ENCODE measurements at places on chromosomes 1 and 21.

DNA sequence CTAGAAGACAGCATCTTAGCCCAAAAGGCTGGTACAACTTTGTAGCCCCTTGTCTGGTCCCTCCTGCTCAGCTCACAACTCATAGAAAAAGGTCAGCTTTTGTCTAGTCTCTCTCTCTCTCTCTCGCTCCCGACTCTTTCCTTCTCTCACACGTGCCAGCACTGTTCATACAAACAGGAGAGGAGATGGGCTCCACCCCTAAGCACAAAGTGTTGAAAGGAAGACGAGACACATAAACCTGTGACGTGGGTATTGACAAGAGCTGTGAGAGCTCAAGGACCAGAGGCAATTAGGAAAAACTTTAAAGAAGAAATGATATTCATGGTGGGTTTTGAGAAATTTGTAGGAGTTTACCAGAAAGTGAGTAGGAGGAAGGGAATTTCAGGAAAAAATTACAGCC is 23.6 kb upstream of the KCNC4 start:
- no peak for DNase-seq

DNA sequence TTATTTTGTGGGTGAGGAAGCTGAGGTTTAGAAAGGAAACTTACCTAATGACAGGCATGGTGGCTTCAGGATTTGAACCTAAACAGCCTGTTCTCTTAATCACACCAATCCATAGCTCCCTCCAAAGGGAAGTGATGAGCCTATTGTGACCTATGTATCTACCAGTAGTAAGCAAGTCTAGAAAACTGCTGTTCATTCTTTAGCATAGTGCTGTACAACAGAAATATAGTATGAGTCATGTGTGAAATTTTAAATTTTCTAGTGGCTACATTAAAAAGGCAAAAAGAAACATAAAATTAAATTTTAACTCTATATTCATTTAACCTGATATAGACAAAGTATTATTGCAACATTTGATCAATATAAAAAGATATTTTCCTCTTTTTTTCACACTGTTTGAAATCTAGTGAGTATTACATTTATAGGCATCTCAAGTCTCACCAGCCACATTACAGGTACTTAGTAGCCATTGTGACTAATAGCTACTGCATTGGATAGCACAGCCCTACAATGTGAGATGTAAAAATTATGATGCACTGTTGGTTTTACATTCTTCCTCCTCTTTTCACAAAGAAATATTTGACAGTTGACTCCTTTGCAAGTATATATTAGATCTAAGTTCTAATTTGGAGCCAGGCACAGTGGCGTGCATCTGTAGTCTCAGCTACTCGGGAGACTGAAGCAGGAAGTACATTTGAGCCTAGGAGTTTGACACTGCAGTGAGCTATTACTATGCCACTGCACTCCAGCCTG is 16.6 kb downstream of the IPO9 start:
- DNase-seq = no peak

DNA sequence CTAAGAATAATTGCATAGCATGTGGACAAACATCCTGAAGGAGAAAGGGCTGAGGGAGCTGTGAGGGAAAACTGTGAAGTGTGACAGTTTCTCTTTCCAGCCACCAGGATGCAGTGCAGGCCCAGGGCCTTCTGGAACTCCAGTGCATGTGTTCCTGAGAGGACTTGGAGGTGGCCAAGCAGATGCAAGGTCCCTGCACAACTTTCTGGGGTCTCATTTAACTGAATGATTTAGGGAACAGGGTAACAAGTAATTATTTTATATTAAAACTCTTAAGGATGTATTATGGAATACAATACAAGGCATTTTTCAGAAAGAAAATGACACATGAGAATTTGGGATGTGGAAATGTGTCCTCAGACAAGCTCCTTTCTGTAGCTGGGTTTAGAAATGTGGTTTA is 61.2 kb upstream of the MCOLN3 start:
- DNase-seq = no peak

DNA sequence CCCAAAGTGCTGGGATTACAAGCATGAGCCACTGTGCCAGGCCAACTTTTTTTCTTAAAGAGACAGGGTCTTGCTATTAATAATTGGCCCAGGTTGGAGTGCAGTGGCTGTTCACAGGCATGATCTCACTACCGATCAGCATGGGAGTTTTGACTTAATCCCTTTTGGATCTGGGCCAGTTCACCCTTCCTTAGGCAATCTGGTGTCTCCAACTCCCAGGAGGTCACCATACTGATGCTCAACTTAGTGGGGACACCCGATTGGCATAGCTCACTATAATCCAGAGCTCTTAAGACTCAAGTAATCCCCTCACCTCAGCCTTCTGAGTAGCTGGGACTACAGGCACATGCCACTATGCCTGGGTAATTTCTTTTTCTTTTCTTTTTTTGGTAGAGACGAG is 64.2 kb upstream of the SCYL3 start:
- no peak for DNase-seq

- DNase-seq = no peak
These were observed 597.9 kb upstream of the ADAMTS5 start for GRCh38 chr21:27564684-27565301.

GRCh38 chr1:5580926-5581325 is 411.3 kb downstream of the NPHP4 start:
- no peak for DNase-seq

DNA sequence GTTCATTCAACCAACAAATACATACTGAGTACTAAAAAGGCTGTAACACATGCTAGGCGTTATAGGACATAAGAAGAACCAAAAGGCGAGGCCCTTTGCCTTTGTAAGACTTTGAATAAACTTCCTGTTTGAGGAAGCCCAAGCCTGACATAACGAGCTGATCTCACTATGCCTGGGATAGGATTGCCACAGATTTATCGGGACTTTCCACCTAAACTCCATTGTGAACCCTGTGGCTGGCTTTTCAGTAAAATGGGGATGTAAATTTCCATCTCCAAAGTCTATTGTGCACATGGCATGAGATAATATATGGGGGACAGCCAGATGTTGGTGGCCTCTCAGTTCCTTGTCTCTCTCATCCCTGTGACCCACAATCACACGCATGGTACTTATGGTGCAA is 41.9 kb downstream of the LMO4 start:
- no peak for DNase-seq

GRCh38 chr1:156413391-156414246 is 44.6 kb downstream of the RHBG start:
- no peak for DNase-seq

DNA sequence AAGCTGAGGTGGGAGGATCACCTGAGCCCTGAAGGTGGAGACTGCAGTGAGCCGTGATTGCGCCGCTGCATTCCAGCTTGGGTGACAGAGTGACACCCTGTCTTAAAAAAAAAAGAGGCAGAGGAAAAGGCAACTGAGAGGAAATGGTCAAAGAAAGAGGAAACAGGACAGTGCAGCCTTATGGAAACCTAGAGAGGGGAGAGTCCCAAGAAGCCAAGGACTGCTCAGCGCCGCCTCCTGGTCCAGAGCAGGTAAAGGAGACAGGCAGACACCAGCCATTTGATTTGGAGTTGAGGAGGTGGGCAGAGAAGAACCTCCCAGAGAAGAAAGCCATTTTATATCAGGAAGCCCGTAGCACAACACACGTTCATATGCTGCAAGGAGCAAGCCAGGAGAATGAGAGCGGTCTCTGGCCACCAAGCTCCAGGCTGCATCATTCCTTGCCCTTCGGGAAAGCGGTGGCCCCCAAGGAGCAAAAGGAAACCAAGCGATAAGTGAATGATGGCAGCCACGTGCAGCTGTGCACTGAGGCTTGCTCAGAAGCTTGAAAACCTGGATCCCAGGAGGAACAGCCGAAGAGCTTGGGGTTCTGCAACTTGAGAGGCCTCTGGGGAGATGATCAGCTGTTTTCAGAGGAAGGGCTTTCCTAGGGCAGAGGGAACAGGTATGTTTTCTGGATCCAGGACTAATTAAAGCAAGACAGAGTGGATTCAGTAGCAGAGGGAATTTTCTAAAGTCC is 33.7 kb downstream of the LRRC42 start:
- no peak for DNase-seq

DNA sequence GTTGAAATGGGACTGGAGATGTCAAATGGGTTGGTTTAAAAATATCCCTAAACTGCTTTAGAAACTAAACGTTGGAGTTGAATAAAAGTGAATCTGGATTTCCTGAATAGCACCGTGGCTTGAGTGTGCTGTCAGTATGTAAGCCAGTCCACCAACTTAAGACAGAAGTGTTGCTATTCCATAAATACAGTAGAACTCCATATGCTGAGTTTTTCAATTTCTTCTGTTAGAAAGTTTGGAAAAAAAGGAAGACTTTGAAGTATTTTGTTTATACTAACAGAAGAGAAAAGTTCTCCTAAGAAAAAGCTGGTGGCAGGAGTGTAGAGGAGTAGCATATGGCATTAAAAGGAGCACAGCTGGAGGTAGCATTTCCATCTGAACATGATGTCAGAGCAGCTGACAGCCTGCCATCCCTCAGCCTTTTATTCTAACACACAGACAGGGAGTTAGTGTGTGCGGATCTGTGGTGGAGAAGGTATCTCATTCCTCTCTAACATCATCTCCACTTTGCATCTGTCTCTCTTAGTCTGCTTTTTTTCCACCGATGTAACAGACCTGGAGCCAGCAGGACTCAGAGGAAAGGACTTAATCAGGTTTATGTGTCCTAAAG is at the start of gene ZBTB18:
Gene ZBTB18, plus strand, starts transcription at position 449 of the 610 bp plus-strand sequence. Its CDS starts 149 bp downstream, at position 598.
- peak; percentile 45 for DNase-seq

GRCh38 chr1:221912230-221912629 is 170.3 kb upstream of the DUSP10 start:
- DNase-seq = no peak

DNA sequence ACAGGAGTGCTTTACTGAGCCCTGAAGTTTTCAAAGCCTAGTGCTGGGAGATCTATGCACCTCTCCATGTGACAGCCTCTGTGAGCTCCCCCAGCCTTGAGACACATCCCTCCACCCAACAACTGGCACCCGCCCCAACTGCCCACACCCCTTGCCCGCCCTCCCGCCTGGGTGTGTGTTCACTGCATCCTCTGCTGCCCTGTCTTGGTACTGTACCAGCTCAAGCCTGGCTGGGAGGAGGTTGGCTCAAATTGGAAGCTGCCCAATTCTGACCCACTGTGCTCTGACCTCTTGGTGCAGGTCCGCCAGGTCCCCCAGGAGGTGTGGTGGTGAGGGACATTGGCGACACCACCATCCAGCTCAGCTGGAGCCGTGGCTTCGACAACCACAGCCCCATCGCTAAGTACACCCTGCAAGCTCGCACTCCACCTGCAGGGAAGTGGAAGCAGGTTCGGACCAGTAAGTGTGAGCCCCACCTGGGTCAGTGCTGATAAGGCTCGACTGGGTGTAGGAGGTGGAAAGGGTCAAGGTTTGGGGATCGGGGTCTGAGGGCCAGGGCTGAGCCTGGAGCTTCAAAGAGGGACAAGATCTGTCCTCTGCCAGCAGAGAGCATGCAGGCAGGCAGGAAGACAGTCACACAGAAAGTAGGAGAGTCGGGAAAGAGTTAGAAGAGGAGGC is 18.0 kb downstream of the TMEM81 start:
- DNase-seq = no peak

GRCh38 chr1:8986814-8987190 is 39.4 kb downstream of the SLC2A7 start:
- DNase-seq = no peak

DNA sequence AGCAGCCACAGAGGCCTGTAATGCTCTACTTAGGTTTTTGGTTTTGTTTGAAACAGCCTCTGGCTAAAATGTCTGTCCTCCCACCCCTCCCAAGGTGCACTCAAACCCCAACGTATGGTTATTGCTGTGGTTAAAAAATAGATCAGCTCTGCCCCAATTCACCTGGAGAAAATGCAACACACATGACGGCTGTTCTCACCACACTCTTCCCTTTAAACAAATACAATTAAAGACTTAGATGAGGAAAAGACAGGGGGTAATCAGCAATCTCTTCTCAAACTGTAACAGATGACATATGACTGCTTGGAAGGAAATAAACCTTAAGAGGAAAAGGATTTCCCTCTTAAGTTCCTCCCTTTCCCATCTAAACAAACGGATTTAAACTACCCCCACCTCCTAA is 6.2 kb upstream of the MTMR11 start:
- no peak for DNase-seq

- DNase-seq = no peak
These were observed 148.5 kb downstream of the LMX1A start for GRCh38 chr1:165207853-165208515.

DNA sequence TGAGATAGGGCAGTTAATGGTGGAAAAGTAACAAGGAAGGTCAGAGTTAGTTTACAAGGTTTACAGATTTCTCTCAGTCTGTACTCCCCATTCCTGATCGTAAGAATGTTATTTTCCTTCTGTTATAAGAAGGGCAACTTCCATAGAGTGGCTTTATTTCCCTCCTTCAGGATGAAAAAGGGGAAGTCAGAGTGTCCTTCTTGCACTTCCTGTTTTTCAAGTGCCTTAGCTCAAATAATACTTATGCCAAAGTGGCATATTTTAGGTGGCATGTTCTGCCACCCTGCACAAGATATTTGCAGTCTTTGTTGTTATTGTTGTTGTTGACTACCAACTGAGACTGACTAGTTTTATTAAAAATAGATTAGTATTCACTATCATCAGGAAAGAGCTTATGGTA is 730.7 kb upstream of the ADGRL4 start:
- no peak for DNase-seq

DNA sequence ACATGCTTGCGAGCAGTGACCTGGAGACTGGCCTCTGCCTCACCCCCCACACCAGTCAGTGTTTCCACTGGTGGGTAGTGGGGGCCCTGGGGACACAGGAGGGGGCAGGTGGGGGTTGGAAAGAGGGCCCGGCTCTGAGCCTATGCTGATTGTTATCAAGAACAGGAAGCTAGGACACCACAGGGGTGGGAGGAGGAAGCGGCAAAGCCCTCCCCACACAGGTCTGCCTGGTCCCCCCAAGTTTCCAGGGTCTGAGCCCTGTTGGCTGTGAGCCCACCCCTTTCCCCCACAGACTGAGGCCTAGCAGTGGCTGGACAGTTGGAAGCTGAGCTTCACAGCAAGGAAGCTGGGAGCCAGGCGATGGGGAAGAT is 1.6 kb upstream of the PTPN7 start:
- DNase-seq = no peak

DNA sequence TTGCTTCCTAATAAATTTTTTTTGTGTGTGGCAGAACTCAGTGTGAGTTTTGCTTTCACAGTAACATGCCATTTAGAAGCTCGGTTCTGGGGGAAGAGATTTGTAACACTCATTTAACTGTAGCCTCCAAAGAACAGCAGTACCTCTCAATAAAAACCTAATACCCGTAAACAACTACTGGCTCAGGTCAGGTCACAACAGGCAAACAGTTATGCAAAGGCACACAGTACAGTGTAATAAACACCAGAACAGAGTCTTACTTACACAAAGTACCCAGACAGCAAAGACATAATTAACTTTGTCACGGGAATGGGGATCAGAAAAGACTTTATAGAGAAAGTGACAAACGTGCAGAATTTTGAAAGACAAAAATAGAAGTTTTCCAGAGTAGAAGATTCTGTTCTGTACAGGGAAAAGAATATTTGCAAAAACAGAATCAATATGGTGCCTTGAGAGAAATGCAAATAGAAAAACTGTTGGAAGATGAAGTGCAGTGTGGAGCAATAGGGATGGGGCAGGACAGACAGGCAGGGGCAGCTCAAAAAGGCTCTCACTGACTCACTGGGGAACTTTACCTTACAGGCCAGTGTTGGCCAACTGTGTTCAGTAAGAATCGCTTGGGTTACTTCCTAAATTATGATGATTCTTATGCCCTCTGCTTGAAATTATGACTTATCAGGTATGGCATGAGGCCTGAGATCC is 38.8 kb downstream of the EGLN1 start:
- DNase-seq = no peak

GRCh38 chr1:215669806-215670491 is 102.8 kb downstream of the KCTD3 start:
- DNase-seq = no peak
